ENCODE measurements at places on chromosomes 4 and X. TPM values are rescaled to one million over a fixed set of nuclear protein-coding genes. Genes with fewer than 3 reads are reported as not detected.

ZFP92 gene
- total RNA-seq, result 2.4 TPM

- no peak for DNase-seq
Observed at GRCh38 chr4:109238746-109239145, 63.7 kb downstream of the COL25A1 start.

- DNase-seq, result no peak
Observed at GRCh38 chr4:123037804-123038203, 115.4 kb upstream of the NUDT6 start.

DNA sequence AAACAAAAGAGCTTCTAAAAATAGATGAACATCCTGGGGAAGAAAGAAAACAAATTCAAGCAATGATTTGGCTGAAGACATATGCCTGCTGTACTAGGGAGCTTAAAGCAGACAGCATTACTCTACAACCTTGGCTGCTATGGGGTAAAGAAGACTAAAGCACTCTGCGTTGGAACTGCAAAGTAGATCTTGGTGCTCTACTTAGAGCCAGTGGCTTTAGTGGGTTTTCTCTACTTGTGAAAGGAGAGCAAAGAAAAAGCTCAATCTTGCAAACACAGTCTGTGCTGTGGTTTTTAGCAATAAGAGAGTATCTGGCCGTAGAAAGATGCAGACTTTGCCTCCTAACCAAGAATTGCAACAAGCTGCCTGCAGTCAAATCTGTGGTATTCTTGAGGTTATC is 334.7 kb upstream of the NDST3 start:
- no peak for DNase-seq

Data from activated T-cell treated with anti-CD3 and anti-CD28 coated beads, Interleukin-2, amount 50 U/mL, for 72 hours (primary cell).